NT2/D1 (cell line): ENCODE measurements at places on chromosomes 2 and 18.
A peak's percentile ranks its signal among the peaks of the same experiment; 100 is the strongest.

DNA sequence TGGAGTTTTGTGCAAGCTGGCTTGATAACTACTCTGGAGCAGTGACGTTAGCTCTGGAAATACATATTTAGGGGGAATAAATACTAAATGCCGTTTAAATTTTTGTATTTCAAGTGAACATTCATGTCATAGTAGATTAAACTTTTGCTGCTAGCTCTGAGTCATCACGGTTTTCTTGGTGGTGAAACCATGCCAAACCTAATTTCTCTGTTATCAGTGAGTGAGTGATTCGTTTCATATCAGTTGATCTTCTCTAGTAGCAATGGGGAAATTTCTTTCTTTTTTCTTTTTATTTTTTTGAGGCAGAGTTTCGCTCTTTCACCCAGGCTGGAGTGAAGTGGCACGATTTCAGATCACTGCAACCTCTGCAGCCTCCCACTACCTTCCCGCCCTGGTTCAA lies 211.1 kb downstream of the PTPRM start:
- DNase-seq, result no peak

GRCh38 chr18:8806100-8806797 lies 100.9 kb downstream of the MTCL1 start:
- DNase-seq, result no peak

DNA sequence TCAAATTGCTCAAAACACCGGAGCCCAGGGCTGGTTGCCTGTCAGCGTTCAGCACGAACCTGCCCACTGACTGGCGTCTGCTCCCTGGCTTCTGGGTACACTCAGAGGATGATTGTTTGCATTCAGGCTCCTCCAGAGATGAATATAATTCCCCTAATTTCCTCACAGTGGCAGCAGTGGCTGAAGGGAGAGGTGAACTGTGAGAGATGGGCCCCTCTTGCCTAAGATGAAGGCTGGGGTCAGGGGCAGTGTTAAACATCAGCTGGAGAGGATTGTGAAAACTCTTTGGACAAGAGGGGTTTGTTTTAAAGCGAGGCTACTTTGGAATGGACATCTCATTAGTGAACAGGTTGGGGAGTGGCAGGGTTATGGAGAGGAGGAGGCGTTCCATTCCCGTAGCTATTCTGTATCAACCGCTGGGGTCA lies 31.0 kb downstream of the TCF7L1 start:
- DNase-seq, result no peak

DNA sequence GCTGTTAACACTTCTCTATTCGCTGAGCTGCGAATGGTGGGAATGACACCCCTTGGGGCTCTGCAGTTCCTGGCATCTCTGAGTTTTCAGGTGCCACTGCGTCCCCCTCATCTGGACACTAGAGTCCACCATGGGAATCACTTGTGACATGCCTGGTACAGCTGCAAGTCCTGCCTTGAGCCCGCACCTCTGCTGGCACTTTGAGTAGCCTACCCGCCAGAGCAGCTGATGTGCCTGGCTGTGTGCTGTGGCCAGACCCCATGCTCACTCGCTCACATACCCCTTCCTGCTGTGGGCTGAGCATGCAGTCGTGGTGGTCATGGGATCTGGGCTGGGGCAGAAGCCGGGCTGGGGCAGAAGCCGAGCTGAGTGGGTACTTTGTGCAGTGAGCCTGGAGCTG lies 117.6 kb downstream of the RND3 start:
- DNase-seq, result no peak

GRCh38 chr2:21981127-21981526 lies 857.4 kb downstream of the TDRD15 start:
- DNase-seq, result no peak

DNA sequence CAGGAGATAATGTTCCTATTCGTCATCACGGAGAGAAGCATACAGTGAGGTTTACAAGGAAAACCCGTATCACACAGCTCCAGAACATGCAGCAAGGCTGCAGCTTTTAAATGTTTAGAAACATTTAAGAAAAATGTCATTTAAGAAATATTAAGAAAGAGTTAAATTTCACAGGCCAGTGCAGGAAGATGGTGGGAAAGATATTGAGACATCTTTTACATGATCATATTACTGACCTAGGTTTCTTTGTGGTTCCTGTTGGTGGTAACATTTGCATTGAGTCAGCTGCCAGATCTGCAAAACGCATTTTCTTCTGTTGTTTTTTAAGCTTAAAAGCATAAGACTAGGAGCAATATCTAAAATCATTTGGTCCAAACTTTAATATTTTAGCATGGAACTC lies 44.9 kb downstream of the CPO start:
- no peak for DNase-seq

DNA sequence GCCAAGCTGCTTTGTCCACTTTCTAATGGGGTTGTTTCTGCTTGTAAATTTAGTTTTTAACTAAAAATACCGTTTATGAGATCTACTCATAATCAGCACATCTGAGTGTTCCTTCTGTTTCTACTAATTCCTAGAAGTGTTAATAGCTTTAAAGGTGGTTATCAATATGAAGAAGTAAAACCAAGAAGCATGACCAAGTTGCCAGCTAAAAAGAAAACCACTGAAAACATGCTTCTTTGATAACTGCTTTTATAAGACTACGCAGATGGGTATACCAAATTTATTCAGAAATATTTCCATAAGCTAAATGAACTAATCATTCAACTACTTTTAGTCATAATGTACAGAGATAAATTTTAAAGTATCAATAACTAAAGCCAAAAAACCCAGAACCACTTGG lies 101.8 kb downstream of the C2orf74 start:
- DNase-seq, result no peak

GRCh38 chr18:58394602-58395425 lies 234.1 kb downstream of the ALPK2 start:
- DNase-seq, result no peak

- DNase-seq, result no peak
These were observed 131.7 kb downstream of the DOCK10 start for GRCh38 chr2:224910574-224910925.

DNA sequence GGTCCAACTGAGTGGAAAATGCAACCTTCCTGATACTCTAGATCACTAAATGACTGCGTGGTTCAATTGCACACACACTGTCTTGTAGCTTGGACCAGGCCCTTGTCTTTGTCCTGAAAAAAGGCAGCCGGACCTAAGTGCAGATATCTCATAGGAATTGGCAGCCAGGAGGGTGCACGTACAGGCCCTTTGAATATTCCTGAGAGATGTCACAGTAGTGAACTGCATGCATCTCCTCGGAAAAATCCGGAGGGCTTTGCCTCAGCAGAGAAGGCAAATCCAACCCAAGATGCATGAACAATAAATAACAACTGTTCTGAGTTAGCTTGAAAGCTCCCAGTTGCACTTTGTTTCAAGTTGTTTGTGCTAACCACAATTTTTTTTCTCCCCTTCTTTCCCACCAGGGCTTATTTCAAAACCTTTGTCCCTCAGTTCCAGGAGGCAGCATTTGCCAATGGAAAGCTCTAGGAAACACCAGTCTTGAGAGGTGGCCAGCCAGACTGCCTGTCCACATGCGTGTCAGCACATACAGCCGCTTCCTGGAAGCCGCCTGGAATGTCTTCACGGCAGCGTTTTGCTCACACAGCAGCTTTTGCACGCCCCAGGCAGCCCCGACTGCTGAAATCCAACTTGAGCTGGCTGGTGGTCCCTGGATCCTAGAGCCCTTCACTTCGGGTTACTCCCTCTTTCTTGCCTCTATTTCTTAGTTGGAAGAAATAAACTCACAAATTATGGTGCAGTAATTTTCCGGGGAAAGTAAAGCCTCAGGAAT lies 54.4 kb upstream of the FOSL2 start:
- no peak for DNase-seq

GRCh38 chr18:51425475-51425874 lies 228.0 kb upstream of the MEX3C start:
- no peak for DNase-seq

- no peak for DNase-seq
These were observed 287.0 kb upstream of the SESTD1 start for GRCh38 chr2:179551539-179552045.

GRCh38 chr2:23683001-23683400 lies 243.9 kb downstream of the ATAD2B start:
- DNase-seq, result no peak

DNA sequence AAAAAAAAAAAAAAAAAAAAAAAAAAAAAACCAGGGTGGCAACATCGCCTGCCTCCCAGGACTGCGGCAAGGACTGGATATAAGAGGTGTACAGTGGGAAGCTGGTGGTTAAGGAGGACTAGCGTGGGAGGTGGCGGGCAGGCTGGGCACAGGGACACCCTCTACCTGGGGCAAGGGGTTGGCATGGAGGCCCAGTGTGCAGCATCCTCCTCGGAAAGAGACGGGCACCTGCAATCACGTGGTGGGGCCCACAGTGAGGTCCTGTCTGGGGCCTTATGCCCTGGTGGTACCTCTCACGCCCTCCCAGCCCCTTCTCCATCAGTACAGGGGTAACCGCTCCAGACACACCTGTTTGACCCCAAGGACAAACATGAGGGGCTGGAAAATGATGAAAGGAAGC lies 27.9 kb downstream of the PXDN start:
- no peak for DNase-seq

GRCh38 chr2:102304711-102305611 lies 6.4 kb upstream of the IL1RL1 start:
- DNase-seq, result no peak

- DNase-seq, result no peak
These were observed 282.8 kb downstream of the AGPS start for GRCh38 chr2:177675350-177675821.

DNA sequence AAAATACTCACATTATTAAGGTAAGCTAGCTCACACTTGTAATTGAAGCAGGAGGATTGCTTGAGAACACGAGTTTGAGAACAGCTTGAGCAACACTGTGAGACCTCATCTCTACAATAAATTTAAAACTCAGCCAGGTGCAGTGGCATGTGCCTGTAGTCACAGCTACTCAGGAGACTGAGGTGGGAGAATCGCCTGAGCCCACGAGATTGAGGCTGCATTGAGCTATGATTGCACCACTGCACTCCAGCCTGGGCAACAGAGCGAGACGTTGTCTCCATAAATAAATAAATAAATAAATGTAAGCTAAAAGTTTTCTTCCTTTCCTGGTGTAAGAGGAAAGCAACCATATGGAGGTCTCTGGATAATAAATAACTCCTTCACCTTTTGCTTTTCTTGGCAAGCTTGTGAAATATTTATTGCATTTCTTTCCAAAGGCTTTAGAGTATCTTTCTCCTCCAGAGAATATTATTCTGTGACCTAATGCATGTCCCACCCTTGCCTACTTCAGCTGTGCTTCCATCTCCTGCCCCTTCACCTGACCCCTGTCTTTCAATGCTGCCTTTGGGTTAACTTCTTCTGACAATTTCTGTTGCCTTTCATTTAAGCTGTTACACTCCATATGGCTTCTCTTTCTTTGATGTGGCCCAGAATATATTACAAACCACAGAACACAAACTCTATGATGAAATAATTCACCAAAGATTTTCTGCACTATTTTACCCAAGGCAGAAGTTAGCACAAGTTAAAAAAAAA lies 280.7 kb upstream of the RND3 start:
- no peak for DNase-seq

DNA sequence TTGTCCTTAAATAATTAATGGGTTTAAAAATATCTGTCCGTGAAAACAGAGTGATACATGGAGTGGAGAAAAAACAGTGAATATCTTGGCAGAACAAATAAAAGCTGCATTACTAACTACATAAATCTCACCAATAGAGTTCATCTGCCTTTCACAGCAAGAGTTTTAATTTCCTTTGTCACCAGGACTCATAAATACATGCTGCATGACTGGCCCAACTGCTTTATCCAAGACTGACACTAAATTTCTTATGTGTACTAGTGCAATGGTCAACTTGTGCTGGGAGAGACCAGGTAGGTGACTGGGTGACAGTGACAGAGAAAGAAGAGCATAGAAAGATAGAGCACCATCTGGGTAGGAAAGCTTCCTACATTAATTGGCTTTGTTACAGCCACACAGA lies 402.8 kb downstream of the RAD51AP2 start:
- no peak for DNase-seq

- DNase-seq, result peak; percentile 77
These were observed 315.5 kb downstream of the RPRM start for GRCh38 chr2:153163055-153163454.

DNA sequence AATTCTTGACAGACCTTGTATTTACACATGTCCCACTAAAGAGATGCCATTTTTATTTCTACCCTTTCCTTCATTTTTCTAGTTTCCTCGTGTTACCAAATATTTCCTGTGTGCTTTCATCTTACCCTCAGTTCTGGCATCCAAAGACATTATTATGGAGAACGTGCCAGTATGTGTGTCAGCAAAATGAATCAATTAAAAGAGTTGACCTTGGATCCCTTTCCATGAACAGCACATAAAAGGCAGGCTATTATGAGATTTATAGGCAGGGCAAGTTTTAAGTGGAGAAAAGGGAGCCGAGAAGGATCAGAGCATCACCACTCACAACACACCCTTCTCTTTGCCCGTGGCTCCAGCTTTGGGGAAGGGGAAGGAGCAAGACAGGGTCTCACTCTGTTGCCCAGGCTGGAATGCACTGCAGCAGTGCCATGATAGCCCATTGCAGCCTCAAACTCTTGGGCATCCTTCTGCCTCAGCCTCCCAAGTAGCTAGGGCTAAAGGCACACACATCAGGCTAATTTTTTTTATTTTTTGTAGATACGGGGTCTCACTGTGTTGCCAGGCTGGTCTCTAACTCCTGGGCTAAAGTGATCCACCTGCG lies 149.9 kb downstream of the GFPT1 start:
- no peak for DNase-seq

DNA sequence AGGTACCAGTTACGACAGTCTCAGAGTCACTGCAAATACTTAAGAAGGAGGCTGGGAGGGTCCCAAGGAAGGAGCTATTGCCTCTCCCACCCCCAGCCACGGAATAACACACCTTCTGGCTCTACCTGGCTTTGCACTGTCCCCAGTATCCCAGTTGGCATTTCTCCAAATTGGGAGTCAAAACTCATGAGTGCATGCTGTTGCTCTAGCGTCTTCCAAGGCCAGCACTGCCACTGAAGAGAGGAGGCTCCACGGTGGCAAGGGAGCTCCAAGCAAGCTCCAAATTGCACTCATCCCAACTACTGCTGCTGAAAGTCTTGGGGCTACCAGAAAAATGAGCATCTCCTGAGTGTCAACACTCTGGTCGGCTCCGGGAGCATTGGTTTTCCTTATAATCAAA lies 1.6 kb downstream of the SCTR start:
- no peak for DNase-seq

DNA sequence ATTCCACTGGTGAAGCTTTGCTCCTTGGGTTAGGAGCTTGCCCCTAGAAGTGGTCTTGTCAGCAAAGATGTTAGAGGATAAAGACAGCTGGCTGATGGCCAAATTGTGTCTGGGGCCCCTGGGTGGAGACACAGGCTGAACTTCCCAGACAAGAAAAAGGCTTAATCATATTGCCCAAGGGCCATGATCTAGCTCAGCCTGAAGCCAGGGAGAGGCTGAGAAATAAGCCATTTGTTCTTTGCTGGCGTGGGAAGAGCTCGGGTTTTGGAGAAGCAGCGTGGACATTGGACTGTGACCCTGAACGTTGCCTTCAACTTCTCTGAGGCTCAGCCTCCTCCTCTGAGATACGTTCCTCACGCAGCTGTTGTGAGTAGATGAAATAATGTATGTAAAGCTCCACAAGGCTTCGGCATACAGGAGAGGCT lies 153.0 kb downstream of the ZFP36L2 start:
- no peak for DNase-seq

GRCh38 chr2:189157456-189157855 lies 22.1 kb downstream of the COL5A2 start:
- DNase-seq, result no peak

- no peak for DNase-seq
These were observed 6.6 kb downstream of the RIT2 start for GRCh38 chr18:43108882-43109281.
